ENCODE measurements at places on chromosomes 5 and 9. TPM values are rescaled to one million over a fixed set of nuclear protein-coding genes. Genes with fewer than 3 reads are reported as not detected.

DNA sequence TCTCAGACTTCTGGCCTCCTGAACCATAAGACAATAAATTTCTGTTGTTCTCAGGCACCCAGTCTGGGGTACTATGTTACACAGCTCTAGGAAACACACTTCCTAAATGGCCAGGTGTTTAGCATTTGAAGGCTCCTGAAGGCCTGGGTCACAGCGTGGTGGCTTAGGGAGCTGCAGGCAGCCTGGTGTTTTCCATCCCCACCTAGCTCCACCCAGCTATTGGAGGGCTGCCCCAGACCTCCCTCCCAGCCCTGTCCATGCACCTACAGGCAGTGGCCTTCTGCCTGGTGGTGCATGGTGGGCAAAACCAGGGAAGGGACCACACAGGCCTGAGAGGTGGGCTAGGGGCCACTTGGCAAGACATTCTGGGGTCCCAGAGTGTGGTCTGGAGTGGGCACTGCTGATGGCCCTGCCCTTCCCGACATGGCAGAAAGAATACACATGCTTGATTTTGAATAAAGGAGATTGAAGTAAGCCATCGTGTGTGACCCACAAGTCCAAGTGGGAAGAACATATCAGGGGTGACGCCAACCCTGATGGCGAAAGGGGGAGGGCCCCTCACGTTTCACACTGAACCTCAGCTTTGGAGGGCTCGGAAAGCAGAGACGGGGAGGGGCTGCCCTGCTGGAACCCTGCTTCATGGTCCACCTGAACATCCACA lies 1.3 kb upstream of the SUSD3 start:
- H3K36me3 ChIP-seq: no peaks in the 10 kb centered on the region
- no peaks in the 10 kb centered on the region for H3K27me3 ChIP-seq
- no peak for DNase-seq
- no peak overlapping the region for H3K4me3 ChIP-seq
- H3K4me1 ChIP-seq: no peaks in the 10 kb centered on the region

SPARC gene
- 567 TPM for total RNA-seq

ANGPTL2 gene
- total RNA-seq: 42.8 TPM

FTMT gene
- not detected for total RNA-seq

HBEGF gene
- 60.7 TPM for total RNA-seq

- no peaks in the 10 kb centered on the region for H3K27me3 ChIP-seq
- H3K4me3 ChIP-seq: no peak overlapping the region
- H3K4me1 ChIP-seq: no peaks in the 10 kb centered on the region
- DNase-seq: no peak
Measured at GRCh38 chr5:97157689-97158088, 15.3 kb upstream of the LIX1 start.

LURAP1L gene
- 2.7 TPM for total RNA-seq

DND1 gene
- total RNA-seq: 0.51 TPM
